Thyroid gland (tissue), 4 donors: ENCODE measurements at places on chromosomes 5 and 9.

DNA sequence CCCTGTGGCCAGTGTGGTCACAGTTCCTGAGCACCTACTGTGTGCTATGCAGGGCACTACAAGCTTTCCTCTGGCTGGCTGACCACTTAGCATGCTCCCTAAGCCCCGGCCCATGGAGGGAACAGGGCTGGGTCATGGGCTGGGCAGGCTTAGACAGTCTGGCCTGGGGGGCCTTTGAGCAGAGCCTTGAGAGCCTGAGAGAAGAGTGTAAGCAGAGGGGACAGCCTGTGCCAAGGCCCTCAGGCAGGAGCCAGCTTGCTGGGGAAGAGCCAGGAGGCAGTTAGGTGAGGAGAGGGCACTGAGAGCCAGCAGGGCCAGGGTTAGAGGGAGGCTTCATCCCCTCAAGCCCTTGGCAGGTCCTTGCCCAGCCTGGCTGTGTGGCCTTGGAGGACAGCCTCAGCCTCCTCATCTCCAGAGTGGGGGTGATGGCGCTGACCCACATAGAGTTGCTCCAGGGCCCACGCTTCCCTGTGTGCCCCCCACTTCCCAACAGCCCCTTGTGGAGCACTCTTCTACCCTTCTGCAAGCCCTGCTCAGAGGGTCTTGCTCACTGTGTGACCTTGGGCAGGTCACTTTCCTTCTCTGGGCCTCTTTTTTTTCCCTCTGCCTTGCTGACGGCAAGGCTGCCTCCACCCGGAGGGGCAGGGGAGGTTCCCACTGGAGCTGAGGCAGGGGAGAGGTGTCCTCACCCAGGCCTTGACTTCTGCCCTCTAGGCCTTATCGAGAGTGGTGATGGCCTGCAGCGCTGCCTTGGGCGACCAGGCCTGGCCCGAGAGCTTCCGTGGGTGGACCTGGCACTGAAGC lies 107.1 kb downstream of the PHF2 start:
- DNase-seq = no peak

DNA sequence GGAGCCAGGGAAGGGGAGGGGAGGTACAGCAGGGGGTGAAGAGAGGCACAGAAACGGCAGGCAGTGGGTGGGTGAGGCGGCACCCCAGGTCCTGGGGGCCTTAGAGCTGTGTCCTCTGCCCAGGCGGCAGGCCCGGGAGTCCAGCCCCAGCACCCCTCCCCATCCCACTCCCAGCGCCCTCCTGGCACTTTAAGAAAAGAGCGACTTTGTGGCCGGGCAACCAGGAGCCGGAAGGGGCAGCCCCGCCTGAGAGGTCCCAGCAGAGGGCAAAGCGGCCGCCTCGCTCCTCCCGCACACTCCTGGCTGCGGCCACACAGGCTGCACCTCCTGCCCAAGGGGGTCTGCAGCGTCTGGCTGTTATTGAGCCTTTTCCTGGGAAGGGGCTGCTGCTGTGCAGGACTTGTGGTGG lies 42.6 kb downstream of the NACC2 start:
- peak; percentile 49 for DNase-seq

- DNase-seq = no peak
Measured at GRCh38 chr9:68941780-68942459, 72.0 kb downstream of the PRKACG start.

DNA sequence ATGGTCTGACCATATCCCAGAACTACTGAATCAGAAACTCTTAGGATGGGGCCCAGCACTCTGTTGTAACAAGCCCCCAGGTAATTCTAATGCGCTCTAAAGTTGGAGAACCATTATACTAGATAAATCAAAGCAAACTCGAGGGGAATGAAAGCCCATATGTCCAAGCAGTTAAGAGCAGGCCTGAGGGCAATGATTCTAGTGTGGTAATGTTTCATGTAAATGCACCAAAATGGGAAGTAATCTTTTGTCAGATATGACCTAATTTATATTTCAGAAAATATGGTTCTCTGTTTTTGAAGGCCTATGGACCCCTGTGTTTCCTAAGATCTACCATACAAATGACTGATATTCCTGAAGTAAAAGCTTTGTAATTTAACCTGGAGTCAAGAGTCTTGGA lies 108.0 kb upstream of the PTGER4 start:
- no peak for DNase-seq

DNA sequence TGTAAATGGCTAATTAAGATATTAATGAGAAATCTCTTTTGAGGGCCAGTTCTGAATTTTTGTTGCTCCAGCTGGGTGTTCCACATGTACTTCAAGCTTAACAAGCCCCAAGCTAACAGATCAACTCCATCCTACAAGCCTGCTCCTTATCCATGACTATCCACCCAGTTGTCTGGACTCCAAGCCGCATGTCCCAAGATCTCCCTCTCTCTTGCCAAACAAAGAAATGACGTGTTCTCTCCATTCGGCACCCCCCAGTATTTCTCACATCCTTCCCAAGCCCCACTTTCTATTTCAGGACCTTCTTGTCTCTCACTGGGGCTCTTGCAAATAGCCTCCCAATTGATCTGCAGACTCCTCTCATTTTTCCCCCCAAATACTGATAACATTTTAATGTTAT lies 15.8 kb upstream of the PTPN3 start:
- DNase-seq = no peak

GRCh38 chr9:98864281-98865174 lies 57.1 kb downstream of the GALNT12 start:
- DNase-seq = no peak

DNA sequence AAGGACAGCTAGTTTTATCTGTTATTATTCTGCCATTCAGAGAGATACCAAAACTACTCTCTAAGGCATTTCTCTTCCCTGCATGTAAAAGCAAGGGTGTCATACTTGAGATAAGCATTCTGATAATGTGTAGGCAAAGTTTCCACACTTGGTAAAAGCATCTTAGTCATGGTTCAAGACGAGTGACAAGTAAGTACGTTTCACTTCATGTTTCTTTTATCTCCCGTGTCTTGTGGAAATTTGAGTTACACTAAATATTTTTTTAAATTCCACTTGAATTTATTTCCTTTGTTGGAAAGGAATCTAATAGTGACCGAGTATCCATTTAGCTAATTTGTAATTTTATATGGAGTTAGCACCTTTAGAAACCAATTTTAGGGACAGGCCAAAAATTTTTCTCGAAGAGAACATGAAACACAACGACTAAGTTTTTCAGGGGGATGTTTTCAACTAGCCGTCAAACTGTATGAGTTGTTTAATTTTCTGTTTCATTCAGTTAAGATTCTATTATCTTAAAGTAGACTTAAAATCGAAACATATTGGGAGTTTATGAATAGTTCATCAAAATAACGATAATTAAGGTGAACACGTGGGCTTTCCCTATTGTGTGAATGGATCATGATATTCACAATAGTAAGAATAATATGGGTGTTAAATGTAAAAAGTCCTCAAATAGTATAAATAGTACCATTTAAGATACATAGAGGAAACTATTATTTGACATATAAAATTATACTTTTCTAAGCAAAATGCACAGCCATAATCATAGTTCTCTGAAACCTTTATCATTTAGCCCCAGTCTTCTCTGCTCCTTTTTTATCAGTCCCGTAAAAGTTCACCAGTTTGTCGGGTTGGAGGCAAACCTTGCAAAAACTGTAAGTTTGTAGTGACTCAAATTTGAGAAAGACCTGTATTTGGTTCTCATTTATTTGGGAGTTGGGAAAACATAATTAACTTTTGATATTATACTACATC lies 1.6 kb downstream of the RFESD start:
- no peak for DNase-seq
